Activated naive CD4-positive, alpha-beta T cell treated with anti-CD3 and anti-CD28 coated beads, Interleukin-2, amount 50 U/mL, for 72 hours (primary cell): ENCODE measurements at places on chromosomes 2 and 18. TPM values are rescaled to one million over a fixed set of nuclear protein-coding genes. Genes with fewer than 3 reads are reported as not detected.
A peak's percentile ranks its signal among the peaks of the same experiment; 100 is the strongest.

Gene KLHL30
- total RNA-seq: not detected

Gene CDH2
- total RNA-seq: 0.23 TPM

Gene SLC38A11
- total RNA-seq: not detected

Gene BOLL
- not detected for total RNA-seq

Gene KCNG2
- not detected for total RNA-seq

Gene RNF152
- total RNA-seq: 0.10 TPM

Gene MYO7B
- total RNA-seq: 1.9 TPM

Gene TMEM169
- 1.8 TPM for total RNA-seq

Gene GAREM1
- total RNA-seq: not detected

Gene SERPINB13
- total RNA-seq: not detected

Gene TOGARAM2
- total RNA-seq: 0.36 TPM

Gene MITD1
- 71.5 TPM for total RNA-seq

GRCh38 chr2:8204711-8205110 is 477.1 kb upstream of the ID2 start:
- no peak for DNase-seq

- no peak for DNase-seq
These were observed 53.8 kb upstream of the TMEM163 start for GRCh38 chr2:134772493-134773169.

DNA sequence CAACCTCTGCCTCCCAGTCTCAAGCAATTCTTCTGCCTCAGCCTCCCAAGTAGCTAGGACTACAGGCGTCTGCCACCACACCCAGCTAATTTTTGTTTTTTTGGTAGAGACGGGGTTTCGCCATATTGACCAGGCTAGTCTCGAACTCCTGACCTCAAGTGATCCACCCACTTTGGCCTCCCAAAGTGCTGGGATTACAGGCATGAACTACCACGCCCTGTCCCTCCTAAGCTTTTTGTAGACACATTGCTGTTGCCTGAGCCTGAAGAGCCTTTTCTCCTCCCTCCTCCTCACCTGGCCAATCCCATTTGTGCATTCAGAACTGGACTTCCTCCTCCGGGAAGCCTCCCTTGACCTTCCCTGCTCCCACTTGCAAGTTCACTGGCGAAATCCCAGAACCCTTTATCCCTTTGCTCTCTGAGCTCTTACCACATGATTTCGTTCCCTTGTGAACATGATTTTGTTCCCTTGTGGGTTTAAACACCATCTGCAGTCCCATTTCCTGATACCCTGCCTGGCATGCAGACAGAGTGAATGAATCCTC is 2.6 kb downstream of the C2orf72 start:
- no peak for DNase-seq

- DNase-seq: no peak
These were observed 24.1 kb downstream of the DYNC1I2 start for GRCh38 chr2:171711351-171711750.

DNA sequence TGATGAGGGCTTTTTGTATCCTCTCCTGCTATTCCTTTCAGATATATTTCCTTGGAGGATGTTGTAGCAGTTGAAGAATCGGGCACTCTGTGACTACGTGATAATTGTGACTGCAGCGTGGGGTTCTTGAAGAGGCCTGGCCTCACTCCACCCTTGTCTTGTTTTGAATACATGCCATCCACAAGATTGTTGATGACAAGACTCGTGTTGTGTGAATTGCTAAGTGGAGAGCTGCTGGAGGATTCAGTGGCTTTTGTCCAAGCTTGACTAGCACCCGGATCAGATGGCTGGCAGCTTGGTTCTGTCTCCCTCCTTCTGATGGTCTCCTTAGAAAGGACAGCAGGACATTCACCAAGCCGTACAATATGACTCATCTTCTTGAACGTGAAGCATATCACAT is 146.9 kb downstream of the DAW1 start:
- DNase-seq: no peak

GRCh38 chr2:53303012-53303578 is 464.5 kb upstream of the CHAC2 start:
- no peak for DNase-seq

GRCh38 chr18:10252952-10253705 is 201.3 kb upstream of the APCDD1 start:
- no peak for DNase-seq

GRCh38 chr2:214830794-214831346 is 21.4 kb upstream of the BARD1 start:
- no peak for DNase-seq

GRCh38 chr18:40937386-40937785 is 1017.6 kb upstream of the PIK3C3 start:
- no peak for DNase-seq

GRCh38 chr2:43898134-43898837 is 59.5 kb downstream of the ABCG8 start:
- DNase-seq: no peak

DNA sequence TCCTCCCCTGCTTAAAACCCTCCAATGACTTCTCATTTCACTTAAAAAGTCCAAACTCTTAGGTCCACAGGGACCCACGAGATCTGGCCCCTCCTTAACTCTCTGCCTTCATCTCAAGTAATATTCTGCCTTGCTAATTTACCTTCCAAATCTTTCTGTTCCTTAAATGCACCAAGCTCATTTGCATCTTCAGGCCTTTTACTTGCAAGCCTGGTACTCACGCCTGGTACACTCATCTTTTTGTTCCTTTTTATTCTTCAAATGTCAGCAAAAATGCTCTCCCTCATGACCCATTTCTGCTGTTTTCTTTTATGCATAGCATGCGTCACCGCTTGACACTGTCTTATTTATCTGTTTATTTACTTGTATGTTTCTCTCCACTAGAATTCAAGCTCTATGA is 2.7 kb upstream of the WIPF1 start:
- DNase-seq: no peak

DNA sequence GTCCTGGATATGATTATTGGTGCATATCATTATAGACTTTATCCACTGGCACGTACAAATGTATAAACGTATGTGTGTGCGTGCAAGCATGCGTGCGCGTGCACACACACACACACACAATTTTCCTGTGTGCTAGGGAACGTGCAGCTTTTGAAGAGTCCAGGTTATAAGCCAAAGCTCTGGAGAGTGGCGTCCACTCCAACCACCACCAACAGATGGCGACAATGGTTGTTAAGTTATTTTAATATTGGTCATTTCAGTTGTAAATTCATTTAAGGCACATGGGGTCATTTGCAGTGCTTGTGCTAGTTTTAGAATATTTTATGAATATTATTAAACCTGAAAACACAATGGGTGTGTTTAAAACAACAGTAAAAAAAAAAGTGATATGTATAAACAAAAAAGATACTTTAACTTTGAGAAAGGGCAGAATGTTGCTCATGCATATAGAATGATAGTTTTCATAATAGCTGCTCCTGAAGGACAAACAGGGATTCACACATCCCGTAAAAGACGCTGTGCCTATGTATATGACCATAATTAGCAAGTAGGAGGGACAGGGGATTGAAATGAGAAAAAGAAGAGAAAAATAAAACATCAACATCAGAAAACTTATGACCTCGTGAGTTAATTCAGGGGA is 124.2 kb upstream of the ITGB6 start:
- DNase-seq: no peak

- no peak for DNase-seq
These were observed 15.2 kb upstream of the DNPEP start for GRCh38 chr2:219402665-219403515.

DNA sequence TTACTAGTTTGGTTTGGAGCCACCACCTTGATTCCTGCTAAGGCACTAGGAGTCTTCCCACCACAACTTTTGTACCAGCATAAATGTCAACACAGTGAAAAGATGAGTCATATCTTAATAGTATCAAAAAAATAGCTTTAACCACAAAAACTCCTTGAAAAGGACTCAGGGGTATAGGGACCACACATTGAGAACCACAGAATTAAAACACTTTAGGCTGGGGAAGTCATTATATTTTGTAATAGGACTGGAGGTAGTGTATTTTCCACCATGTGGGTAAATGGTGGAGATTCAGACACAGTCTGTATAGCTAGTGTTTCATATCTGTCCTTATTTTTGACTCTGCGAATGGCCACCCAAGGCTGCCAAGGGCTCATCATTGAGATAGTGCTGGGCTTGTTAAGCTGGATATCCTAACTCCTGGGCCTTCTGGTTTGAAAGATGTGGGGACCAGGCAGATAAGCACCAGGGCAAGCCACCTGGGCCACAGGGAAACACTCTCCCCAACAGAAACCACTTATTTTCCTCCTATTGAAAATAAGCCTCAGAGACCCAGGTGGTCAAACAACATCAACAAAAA is 19.1 kb upstream of the FHL2 start:
- no peak for DNase-seq

DNA sequence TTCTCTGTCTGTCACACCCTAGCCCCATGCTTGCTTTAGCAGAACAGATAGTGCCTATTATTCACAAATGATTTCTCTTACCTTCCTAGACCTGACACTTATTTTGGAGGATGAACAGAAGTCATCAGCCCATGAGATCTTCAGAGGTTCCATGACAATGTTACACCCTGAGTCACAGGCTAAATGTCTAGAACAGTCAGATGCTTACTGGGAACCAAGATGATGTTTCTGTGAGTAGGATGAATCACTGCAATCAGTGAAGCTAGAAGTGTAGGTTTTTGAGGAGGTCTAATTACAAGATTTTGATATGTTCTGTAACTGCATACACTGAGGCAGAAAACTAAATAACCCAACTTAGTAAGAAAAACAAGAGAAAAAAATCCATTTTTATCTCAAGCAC is 123.0 kb upstream of the THUMPD2 start:
- no peak for DNase-seq

- no peak for DNase-seq
These were observed 90.0 kb downstream of the POLR1A start for GRCh38 chr2:86015699-86016098.

DNA sequence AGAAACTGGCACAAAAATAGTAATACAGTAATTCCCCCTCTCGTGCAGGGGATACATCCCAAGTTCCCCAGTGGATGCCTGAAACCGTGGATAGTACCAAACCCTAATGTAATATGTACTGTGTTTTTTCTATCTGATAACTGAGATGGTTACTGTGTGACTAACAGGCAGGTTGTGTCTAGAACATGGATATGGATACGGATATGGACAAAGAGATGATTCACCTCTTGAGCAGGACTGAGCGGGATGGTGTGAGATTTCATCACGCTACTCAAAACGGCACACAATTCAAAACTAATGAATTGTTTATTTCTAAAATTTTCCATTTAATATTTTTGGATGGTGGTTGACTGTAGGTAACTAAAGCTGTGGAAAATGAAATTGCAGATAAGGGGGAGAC is 3.4 kb downstream of the MBD1 start:
- no peak for DNase-seq

DNA sequence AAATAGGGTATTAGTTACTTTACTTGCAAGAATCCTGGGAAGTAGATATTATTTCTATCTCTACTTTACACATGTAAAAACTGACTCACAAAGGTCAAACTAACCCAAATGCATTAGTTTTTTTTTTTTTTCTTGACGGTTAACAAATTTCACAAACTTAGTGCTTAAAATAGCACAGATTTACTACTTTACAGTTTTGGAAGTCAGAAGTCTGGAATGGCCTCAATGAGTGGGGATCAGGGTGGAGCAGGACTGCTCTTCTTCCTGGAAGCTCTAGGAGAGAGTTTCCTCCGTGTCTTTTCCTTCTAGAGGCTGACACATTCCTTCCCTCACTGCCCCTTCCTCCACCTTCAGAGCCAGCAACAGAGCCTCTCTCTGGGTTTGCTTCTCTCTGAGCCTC is 117.2 kb downstream of the COL6A3 start:
- no peak for DNase-seq

GRCh38 chr2:122078451-122078850 is 323.0 kb downstream of the TSN start:
- no peak for DNase-seq

- no peak for DNase-seq
These were observed 187.6 kb downstream of the MYCN start for GRCh38 chr2:16127958-16128357.

DNA sequence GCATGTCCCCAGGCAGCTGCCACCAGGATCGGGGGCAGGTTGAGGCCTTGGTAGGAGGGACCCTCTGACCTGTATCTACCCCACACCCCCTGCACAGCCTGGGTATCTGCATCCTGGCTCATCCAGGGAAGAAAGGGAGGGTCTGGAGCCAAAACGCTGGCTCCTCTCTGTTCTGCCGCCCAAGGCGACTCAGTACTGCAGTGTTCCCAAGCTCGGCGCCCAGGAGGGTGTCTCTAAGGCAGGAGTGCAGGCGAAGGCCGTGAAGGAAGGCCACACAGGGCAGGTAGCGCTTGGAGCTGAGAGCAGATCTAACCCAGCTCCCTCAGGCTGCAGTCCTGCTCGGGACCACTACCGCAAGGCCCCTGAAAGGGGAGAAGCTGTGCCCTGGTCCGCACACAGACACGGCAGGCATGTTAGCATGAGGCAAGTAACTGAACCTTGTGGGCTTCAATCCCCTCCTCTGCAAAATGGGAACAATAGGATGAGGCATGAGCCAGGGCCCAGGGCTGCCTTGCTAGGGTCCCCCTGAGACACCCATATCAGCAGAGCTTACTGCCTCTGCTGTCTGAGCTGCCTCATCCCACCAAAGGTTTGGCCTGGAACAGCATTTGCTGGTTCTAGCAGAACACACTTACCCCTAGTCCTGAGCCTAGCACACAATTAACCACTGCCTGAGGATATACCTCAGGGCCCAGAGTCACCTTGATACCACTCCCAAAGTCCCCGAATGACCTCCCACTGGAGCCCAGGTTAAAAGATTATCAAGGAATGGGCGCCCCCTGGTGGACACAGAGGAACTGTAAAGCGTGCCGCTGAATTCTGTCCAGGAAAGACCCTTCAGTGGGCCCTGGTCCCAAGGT is 6.5 kb downstream of the PTMA start:
- DNase-seq: peak; percentile 80

DNA sequence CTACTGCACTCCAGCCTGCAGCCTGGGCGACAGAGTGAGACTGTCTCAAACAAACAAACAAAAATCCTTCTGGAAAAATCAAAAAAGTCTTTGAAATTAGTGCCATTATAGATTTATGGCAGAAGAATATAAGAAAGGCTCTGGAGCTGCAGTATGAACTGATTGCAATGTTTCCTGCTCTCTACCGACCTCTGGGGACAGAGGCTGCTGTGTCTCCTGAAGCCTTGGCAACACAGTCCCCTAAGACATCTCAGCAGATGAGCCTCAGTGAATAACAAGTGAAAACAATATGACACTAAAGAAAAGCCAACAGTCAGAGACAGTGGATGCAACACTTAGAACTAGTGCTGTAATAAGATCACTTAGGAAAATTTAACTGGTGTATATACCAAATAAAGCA is 494.9 kb upstream of the LRATD1 start:
- DNase-seq: no peak
